ENCODE measurements at places on chromosomes 3 and 15.

DNA sequence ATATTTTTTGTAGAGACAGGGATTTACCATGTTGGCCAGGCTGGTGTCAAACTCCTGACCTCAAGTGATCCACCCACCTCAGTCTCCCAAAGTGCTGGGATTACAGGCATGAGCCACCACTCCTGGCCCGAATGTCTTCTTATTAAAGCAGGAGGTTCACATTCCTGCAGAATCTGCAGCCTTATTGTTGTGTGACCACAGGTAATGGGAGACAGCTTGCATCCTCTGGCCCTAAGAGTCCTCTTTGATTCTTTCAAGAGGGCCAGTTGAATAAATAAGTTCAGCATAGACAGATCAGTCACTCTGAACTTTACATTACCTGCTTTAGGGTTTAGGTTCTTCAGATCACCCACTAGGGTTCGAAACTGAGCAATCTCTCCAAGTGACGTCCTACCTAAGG, 172.9 kb upstream of the TOPAZ1 start:
- no peak for DNase-seq

GRCh38 chr3:49723296-49723627, 489 bp downstream of the GMPPB start:
- no peak for DNase-seq

GRCh38 chr3:42734263-42734860, 31.8 kb upstream of the HHATL start:
- no peak for DNase-seq

- DNase-seq: no peak
These were observed 79.9 kb upstream of the SLC25A26 start for GRCh38 chr3:66140743-66141372.

DNA sequence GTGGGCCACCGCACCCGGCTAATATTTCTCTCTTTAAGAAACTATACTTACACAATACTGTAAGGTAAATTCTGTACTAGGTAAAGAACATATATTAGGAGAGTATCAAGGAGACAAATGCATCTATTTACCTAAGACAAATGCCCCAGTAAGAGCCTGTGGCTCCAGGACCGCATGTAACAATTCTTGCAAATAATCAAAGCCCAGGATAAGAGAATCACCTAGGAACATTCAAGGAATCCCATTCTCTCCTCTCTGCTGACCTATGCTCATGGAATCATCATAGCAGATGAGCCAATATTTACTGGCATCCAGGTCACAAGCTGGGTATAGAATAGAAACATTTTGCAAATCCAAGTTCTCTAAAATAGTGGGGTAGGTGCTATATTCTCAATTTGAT, 347.7 kb downstream of the FOXP1 start:
- no peak for DNase-seq

DNA sequence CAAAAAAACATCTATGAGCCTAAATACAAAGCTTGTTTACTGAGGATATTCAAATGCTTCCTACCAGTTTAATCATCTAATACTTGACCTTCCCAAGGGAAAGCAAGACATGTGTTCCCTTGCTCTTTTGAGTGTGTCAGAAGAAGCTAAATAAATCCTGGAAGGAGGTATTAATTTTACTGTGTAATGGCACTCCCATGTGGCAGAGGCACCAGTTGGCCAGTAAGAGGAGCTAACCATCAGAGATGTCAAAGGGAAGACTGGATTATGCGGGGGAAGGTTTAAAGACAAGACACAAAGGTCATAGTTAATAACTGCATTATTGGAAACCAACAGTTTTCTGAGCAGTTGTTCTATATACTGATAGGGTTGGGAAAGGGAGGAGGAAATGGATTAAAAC, 125.1 kb downstream of the SUCLG2 start:
- no peak for DNase-seq
